ENCODE measurements at places on chromosomes 2 and 18. TPM values are rescaled to one million over a fixed set of nuclear protein-coding genes. Genes with fewer than 3 reads are reported as not detected.

SCN9A gene
- 30.1 TPM for total RNA-seq

SERPINB12 gene
- not detected for total RNA-seq

RAD51AP2 gene
- not detected for total RNA-seq

GRB14 gene
- total RNA-seq, result 2.4 TPM

SPATS2L gene
- total RNA-seq, result 233 TPM

CCDC68 gene
- not detected for total RNA-seq

ACOXL gene
- not detected for total RNA-seq

DNA sequence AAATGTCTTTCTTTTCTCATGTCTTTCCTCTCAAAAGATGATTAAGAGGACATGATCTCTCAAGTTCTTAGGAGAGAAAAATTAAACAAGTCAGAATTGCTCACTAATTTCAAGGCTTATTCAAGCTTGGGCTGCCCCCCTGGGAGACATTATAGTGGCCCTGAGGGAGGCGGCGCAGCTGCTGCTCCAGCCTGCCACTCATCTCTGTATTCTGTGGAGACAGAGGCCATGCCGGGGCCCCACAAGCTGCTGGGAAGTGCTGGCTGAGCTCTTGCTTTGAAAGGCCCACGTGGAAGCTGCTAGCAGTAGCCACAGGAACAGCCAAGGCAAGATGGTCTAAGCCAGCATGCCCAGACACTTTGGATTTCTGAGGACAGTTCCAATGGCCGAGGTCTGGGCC lies 267.4 kb downstream of the LNPK start:
- no peak overlapping the region for H3K4me3 ChIP-seq
- no peak overlapping the region for H3K27ac ChIP-seq
- no peaks in the 10 kb centered on the region for H3K36me3 ChIP-seq
- DNase-seq, result no peak

GRCh38 chr2:128615571-128615970 lies 296.9 kb upstream of the HS6ST1 start:
- peak; percentile 42 for DNase-seq
- no peaks in the 10 kb centered on the region for H3K4me1 ChIP-seq
- no peak overlapping the region for H3K4me3 ChIP-seq
- no peaks in the 10 kb centered on the region for H3K27me3 ChIP-seq
- no peak overlapping the region for H3K27ac ChIP-seq

- H3K4me1 ChIP-seq, result peaks cover 19% of the 10 kb centered on the region
- no peak overlapping the region for H3K27ac ChIP-seq
- no peaks in the 10 kb centered on the region for H3K36me3 ChIP-seq
- no peak for DNase-seq
- H3K27me3 ChIP-seq, result peaks cover 22% of the 10 kb centered on the region
Observed at GRCh38 chr2:98160554-98160953, 73.6 kb downstream of the VWA3B start.

GRCh38 chr2:28419443-28420270 lies 27.0 kb downstream of the FOSL2 start:
- H3K4me3 ChIP-seq, result no peak overlapping the region
- H3K36me3 ChIP-seq, result peaks cover 21% of the 10 kb centered on the region
- H3K27ac ChIP-seq, result no peak overlapping the region
- H3K4me1 ChIP-seq, result peaks cover 51% of the 10 kb centered on the region
- DNase-seq, result peak; percentile 32

DNA sequence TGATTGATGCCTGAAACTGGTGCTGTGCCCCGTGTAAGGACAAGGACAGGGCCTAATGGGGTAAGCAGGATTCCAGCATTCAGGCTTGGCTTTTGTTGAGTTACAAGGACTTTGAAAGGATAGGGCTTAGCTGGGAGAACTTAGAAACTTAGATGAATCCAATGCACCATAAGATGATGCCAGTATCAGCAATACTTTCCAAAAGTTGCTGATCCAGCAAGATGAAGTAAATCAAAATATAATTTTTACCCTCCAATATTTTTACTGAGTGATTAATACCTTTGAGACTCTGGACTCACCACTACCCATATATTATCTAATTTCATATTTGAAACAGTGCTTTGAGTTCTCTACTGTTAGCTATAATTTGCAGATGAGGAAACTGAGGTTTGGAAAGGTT lies 354.5 kb upstream of the ATP5MC3 start:
- H3K4me1 ChIP-seq, result no peaks in the 10 kb centered on the region
- DNase-seq, result no peak
- peaks cover 5% of the 10 kb centered on the region for H3K27me3 ChIP-seq
- no peak overlapping the region for H3K27ac ChIP-seq

GRCh38 chr2:9356261-9356660 lies 67.1 kb downstream of the ITGB1BP1 start:
- DNase-seq, result no peak
- H3K27me3 ChIP-seq, result no peaks in the 10 kb centered on the region
- H3K4me1 ChIP-seq, result peaks cover 9% of the 10 kb centered on the region
- peaks cover 50% of the 10 kb centered on the region for H3K36me3 ChIP-seq
- no peak overlapping the region for H3K4me3 ChIP-seq

- H3K27me3 ChIP-seq, result no peaks in the 10 kb centered on the region
- no peak overlapping the region for H3K4me3 ChIP-seq
- peaks cover 41% of the 10 kb centered on the region for H3K4me1 ChIP-seq
- no peak overlapping the region for H3K27ac ChIP-seq
- DNase-seq, result no peak
- H3K36me3 ChIP-seq, result no peaks in the 10 kb centered on the region
Observed at GRCh38 chr2:98468621-98469236, 24.1 kb downstream of the INPP4A start.

DNA sequence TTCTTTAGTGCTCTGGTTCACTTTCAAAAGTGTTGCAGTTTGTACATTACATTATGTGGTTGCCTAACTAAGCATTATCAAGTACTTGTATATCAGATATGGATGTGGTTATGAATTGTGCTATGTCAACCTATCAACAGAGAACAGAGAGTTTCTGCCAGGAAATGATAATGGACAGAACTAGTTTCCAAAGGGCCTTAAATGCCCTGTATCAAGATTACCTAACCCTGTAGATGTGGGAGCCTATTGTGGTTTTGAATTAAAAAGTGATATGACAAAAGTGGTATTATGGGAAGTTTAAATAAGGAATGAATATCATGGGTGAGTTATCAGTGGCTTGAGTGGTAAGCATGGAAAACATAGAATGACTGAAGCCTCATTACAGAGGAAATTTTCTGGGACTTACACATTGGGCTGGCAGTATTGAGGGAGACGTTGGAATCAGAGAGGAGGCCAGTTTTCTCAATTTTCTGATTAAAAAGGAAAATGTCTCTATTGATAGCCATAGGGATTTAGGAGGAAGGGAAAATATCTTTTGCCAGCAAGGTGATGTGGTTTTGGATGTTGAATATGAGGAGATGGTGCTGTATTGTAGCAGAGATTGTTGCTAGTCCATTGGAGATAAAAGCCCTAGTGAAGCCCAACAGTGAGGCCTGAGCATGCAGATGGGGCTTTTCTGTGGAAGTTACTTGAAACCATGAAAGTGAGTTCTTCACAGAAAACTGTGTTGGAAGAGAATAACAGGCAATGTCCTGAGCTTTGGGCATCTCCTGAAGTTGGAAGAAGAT lies 140.7 kb downstream of the TTC27 start:
- H3K27me3 ChIP-seq, result no peaks in the 10 kb centered on the region
- no peak overlapping the region for H3K27ac ChIP-seq
- H3K4me1 ChIP-seq, result peaks cover 11% of the 10 kb centered on the region
- H3K36me3 ChIP-seq, result peaks cover 1% of the 10 kb centered on the region
- H3K4me3 ChIP-seq, result no peak overlapping the region

GRCh38 chr18:12968619-12969018 lies 20.8 kb downstream of the SEH1L start:
- peaks cover 21% of the 10 kb centered on the region for H3K36me3 ChIP-seq
- H3K27me3 ChIP-seq, result no peaks in the 10 kb centered on the region
- peaks cover 4% of the 10 kb centered on the region for H3K4me1 ChIP-seq
- no peak overlapping the region for H3K27ac ChIP-seq

DNA sequence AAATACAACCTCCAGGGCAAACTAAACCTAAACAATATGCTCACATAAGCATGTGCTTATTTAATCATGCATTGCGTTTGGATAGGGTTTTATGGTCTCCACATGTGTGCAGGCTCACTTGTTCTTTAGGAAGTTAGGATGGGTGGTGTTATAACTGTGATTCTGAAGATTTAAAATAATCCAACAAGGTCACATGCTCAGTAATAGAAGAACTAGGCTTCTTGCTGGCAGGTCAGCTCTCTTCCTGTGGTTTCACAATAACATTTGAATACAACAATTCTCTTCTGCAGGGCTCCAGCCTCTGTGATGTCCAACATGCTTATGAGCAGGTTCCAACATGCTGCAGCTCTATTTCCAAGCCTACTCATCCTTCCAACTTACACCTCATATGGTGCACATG lies 84.0 kb downstream of the MYL12B start:
- H3K27me3 ChIP-seq, result no peaks in the 10 kb centered on the region
- no peak overlapping the region for H3K4me3 ChIP-seq
- no peaks in the 10 kb centered on the region for H3K36me3 ChIP-seq
- no peak overlapping the region for H3K27ac ChIP-seq
- H3K4me1 ChIP-seq, result no peaks in the 10 kb centered on the region

GRCh38 chr2:1742681-1743395 lies 1.5 kb downstream of the PXDN start:
- peaks cover 2% of the 10 kb centered on the region for H3K36me3 ChIP-seq
- DNase-seq, result peak; percentile 96
- H3K4me3 ChIP-seq, result peak overlapping the region; percentile 95
- H3K27me3 ChIP-seq, result no peaks in the 10 kb centered on the region
- H3K4me1 ChIP-seq, result peaks cover 49% of the 10 kb centered on the region

GRCh38 chr2:100919316-100919715 lies 82.8 kb upstream of the RPL31 start:
- H3K4me3 ChIP-seq, result no peak overlapping the region
- H3K27ac ChIP-seq, result no peak overlapping the region
- no peaks in the 10 kb centered on the region for H3K27me3 ChIP-seq

DNA sequence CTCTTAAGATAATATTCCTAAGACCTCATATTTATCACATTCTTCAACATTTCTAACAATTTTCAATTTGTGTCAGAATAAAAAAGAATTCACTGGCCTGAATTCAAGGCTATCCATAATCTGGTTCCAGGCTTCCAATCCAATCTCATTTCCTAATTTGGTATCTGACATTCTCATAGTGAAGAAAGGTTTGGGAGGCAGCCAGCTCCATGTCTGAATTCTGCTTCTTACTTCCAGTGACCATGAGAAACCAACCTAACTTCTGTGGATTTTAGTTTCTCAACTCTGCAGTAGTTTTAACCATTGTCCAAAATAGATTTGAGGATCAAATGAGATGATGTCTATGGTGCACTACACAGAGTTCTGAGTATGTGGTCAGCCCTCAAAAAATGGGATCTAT lies 439.1 kb upstream of the GCFC2 start:
- H3K36me3 ChIP-seq, result no peaks in the 10 kb centered on the region
- H3K27ac ChIP-seq, result no peak overlapping the region
- DNase-seq, result no peak
- no peak overlapping the region for H3K4me3 ChIP-seq

DNA sequence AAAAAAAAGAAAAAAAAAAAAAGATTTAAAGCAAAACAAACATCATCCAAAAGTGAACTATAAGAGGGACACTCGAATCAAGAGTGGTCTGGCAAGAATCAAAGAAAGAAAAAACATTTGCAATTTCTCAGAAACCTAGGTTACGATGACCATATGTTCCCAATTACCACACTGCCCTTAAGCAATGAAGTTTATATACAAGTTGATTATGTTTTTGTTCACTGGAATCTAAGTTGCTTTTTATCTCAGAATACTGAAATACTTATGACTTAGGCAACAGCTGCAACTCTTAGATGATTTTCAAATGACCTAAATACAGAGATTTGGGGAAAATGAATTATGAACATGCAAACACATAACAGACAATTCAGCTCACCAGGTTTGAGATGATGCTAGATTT lies 597.1 kb upstream of the CHAC2 start:
- no peaks in the 10 kb centered on the region for H3K4me1 ChIP-seq
- no peak overlapping the region for H3K4me3 ChIP-seq
- H3K36me3 ChIP-seq, result no peaks in the 10 kb centered on the region
- peaks cover 11% of the 10 kb centered on the region for H3K27me3 ChIP-seq
- no peak overlapping the region for H3K27ac ChIP-seq

DNA sequence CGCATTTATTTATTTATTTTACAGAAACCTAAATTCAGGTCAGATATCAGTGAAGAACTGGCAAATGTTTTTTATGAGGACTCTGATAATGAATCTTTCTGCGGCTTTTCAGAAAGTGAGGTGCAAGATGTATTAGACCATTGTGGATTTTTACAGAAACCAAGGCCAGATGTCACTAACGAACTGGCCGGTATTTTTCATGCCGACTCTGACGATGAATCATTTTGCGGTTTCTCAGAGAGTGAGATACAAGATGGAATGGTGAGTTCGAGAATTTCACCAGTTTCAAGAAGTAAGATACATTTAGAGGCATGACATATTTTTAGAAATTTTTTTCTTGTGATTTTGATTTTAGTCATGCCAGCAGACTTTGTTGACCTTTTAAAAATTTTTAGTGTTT lies 4.6 kb downstream of the CDCA7 start:
- no peaks in the 10 kb centered on the region for H3K27me3 ChIP-seq
- peaks cover 11% of the 10 kb centered on the region for H3K4me1 ChIP-seq
- H3K27ac ChIP-seq, result no peak overlapping the region
- H3K4me3 ChIP-seq, result no peak overlapping the region
- no peak for DNase-seq

DNA sequence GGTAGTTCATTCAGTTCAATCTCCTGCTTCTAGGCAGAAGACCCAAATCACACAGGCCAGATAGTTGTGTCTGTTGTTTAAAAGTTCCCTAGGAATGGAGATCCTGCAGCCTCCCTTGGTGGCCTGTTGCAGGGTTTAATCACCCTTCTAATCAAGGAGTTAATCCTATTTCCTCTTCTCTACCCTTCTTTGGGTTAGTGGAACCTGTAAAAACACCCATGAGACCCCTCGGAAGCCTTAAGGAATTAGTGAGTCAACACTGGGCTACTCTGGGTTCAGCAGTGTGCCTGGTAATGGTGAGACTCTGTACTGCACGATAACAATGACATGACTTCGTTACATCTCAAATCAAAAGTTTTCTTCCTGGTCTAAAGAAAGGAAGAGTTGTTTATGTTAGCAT lies 217.6 kb upstream of the NRP2 start:
- H3K27me3 ChIP-seq, result no peaks in the 10 kb centered on the region
- no peak for DNase-seq
- no peak overlapping the region for H3K27ac ChIP-seq
- no peaks in the 10 kb centered on the region for H3K36me3 ChIP-seq
- H3K4me1 ChIP-seq, result no peaks in the 10 kb centered on the region
- H3K4me3 ChIP-seq, result no peak overlapping the region

GRCh38 chr2:174248187-174248997 lies at the start of gene OLA1:
Gene OLA1 (minus strand): TSS chr2:174248532. CDS start chr2:174246815, 1,717 bp downstream.
- peak within 1 kb of the TSS; percentile 87 for H3K27ac ChIP-seq
- DNase-seq, result peak; percentile 97
- no peaks in the 10 kb centered on the region for H3K27me3 ChIP-seq
- peaks cover 9% of the 10 kb centered on the region for H3K36me3 ChIP-seq

- H3K27me3 ChIP-seq, result no peaks in the 10 kb centered on the region
- H3K36me3 ChIP-seq, result peaks cover 2% of the 10 kb centered on the region
Observed at GRCh38 chr18:36828157-36828629, 609 bp downstream of the TPGS2 start.

GRCh38 chr2:127864877-127865276 lies 6.9 kb upstream of the POLR2D start:
- DNase-seq, result no peak
- no peak overlapping the region for H3K27ac ChIP-seq
- peaks cover 37% of the 10 kb centered on the region for H3K36me3 ChIP-seq
- no peaks in the 10 kb centered on the region for H3K27me3 ChIP-seq
